Vagina (tissue), 2 donors: ENCODE measurements at places on chromosomes 7 and 10.

DNA sequence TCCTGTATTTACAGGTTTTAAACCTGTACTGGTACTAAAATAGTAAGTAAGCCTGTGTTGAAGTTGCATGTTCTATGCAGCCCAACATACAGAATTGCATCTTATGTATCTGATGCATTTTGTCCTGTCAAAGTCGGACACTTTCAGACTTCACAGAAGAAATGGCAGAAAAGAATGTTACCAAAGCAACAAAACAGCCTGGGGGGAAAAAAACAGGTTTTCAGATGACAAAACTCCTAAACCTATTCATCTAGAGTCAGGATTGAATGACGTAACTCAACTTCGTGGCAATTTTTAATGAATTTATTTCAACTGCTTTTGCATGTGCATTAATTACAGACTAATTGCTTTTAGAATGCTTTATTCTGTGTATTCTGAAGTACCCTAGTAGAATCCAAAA is 28.4 kb downstream of the CYTH3 start:
- no peak for DNase-seq

- no peak for DNase-seq
Observed at GRCh38 chr7:128781126-128781525, 5.5 kb upstream of the OPN1SW start.

GRCh38 chr7:113809581-113809980 is 109.2 kb downstream of the PPP1R3A start:
- no peak for DNase-seq

- DNase-seq: no peak
Observed at GRCh38 chr7:665736-666453, 60.6 kb upstream of the DNAAF5 start.

DNA sequence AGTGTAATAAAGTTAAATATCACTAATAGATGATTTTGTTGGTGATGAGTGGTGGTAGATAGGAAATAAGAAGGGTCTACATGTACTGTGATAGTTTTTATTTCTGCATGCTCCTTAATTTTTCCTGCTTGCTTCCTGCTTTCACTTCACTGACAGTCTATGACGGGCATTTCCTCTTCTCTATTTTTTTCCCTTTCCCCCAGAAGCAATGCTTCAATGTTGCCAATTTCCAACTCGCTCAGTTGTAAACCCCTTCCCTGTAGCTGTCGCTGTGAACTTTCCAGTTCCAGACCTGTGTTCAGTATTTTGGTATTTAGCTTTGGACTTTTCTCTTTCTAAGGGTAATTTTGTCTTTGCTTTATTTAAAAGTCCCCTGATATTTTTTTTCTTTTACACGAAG is 123.5 kb upstream of the AGR3 start:
- no peak for DNase-seq

GRCh38 chr10:43965918-43966570 is 317.4 kb upstream of the ZNF32 start:
- no peak for DNase-seq

DNA sequence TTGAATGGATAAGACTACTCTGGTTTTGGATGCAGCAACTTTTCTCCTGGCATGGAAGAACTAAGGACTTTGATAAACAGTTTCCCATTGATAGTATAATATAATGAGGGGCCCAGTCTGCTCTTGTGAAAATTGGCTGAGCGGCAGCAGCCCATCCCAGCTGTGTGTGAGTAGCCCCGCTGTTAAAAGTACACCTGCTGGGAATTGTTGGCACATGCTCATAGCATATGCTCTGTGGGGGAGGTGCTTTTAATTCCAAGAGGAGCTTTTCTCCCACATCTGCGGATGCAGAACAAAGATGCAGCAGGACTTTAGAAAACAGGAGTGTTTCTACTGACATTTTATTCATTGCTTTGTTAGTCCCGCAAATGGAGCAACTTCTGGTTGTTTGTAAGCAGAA is 19.0 kb downstream of the SRI start:
- DNase-seq: no peak

GRCh38 chr10:93309062-93309461 is 173.1 kb downstream of the MYOF start:
- DNase-seq: no peak

DNA sequence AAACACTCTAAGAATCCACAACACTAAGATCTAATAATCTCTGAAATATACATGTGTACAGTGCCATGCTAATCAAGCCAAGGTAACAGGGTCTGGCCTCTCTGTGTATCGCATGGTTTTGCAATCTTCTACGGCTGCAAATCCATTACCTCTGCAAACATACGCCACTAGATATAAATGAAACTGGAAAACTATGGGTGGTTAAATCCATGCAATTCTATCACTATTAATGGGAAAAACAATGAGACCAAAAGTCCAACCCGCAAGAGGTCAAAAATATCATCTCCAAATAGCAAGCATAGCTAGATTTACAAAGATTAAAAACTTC is 23.0 kb downstream of the SGCE start:
- no peak for DNase-seq

- no peak for DNase-seq
Observed at GRCh38 chr7:155585951-155586350, 39.6 kb upstream of the CNPY1 start.

DNA sequence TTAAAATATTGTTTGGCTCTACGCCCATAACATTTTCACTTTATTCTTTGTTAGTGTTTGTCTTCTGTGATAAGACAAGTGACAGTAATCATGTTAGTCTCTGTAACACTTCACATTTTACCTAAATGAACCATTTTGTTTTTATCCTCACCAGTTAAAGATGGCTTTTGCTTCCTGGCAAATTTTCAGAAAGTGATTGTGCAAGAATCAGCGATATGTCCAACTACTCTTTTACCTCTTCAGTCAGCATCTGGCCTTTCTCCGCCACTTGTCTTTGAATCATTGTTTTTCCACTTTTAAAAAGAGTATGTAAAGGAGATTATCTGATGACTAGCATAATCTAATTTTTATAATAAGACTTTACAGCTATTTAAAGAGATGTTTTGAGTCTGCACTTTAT is 3.5 kb downstream of the DGKB start:
- DNase-seq: no peak

GRCh38 chr7:29431686-29432085 is 131.9 kb upstream of the PRR15 start:
- no peak for DNase-seq

DNA sequence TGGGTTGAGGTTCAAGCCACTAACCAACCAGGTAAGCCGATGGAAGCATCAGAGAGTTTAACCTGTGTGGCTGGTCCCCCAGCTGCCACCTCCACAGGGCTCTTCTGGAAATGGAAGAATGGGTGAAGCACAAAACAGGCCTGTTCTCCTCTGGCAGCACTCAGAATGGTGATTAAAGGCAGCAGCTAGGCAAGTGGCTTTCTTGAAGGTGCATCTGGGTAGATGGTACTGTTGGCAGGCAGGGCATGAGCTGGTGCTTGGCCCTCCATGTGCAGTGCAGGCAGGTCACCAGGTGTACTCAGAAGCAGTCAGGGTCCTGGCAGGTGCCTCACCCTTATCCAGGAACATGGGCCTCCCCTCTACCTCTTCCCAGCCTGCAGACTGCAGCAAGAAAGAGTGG is 11.5 kb downstream of the AKR1E2 start:
- DNase-seq: no peak

- no peak for DNase-seq
Observed at GRCh38 chr7:5426226-5426475, 2.5 kb upstream of the TNRC18 start.

DNA sequence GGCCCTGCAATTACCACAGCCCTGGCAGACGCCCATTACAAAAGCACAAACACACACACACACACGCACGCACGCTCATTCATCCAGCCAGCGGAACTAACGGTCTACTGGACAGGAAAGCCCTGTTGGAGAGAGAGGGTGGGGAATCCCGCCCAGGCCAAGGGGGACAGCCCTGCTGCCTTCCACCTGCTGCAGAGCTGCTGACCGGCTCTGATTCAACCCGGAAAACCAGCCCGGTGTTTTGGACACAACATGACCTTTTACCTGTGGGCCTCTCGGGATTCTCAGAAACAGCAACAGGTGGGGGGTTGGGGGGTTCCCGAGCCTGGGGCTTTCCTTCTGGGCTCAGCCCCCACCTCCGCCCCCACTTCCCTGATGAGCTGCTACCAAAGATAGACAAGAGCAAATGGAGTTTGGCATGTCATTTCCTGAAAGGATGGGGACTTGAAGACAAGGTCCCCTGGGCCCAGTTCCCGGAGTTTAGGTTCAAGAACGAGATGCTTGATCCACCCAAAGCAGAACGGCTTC is 18.5 kb upstream of the SERPINE1 start:
- DNase-seq: no peak

DNA sequence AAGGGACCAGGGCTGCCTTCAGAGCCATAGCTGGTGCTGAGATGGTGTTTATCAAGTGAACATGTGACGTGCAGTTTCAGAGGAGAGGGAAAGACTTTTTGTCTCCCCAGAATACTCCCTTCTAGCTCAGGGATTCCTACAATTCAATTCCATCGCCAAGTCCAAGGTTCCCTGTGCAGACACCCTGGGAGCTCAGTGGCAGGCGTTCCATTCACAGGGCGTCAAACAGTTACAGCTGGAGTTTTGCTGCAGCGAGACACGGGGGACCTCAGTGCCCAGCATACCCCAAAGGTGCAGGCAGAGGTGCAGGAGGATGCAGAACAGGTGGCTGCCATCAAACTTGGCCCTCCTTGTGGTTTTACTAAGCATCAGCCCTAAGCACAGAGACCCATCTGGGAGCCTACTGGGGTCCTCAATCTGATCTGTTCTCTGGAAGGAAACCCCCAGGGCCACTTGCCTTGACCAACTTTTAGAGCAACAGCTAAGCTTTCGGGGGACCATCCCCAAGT is 846 bp upstream of the CALML5 start:
- DNase-seq: no peak

GRCh38 chr10:12638103-12638502 is 288.8 kb downstream of the CAMK1D start:
- DNase-seq: no peak

DNA sequence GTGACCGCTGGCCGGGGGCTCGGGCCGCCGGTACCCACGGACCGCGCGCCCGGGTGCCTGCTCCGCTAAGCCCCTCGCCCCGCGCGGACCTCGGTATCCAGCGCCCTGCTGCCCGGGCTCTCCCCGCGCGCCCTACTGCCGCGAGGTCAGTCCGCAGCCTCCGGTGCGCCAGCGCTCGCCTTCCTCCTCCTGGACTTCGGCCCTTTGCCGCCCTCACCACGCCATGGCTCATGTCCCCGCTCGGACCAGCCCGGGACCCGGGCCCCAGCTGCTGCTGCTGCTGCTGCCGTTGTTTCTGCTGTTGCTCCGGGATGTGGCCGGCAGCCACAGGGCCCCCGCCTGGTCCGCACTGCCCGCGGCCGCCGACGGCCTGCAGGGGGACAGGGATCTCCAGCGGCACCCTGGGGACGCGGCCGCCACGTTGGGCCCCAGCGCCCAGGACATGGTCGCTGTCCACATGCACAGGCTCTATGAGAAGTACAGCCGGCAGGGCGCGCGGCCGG is 483 bp downstream of the GDF10 start:
- DNase-seq: no peak

DNA sequence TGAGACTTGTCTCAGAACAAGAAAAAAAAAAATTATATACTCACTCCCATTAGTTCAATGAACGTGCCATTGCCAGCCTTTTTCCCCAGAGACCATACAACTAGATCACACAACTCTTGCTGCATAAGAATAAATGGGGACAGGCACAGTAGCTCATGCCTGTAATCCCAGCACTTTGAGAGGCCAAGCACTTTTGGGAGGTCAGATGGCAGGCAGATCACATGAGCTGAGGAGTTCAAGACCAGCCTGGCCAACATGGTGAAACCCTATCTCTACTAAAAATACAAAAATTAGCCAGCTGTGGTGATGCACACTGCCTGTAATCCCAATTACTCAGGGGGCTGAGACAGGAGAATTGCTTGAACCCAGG is 13.6 kb downstream of the PDLIM1 start:
- DNase-seq: peak; percentile 86

- no peak for DNase-seq
Observed at GRCh38 chr10:110668443-110668842, 24.3 kb downstream of the RBM20 start.

GRCh38 chr7:90775383-90775965 is 179.4 kb downstream of the CDK14 start:
- no peak for DNase-seq

DNA sequence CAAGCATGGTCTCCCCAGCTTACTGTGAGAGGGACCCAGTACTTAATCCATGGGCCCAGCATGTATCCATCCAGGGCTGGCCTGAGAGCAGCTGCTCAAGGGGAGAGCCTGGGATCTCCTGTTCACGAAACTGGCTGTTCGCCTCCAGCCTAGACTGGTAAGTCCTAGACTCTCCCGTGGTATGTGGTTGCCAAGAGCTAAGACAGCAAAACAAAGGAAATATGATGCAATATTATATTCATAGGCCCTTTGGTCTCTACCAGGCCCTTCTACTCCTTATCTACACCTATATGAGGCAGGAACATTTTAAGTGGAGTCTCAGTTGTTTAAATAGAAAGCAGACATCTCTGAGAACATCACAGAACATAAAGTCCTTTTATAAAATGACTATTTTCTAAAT is 28.9 kb upstream of the STK17A start:
- DNase-seq: no peak

DNA sequence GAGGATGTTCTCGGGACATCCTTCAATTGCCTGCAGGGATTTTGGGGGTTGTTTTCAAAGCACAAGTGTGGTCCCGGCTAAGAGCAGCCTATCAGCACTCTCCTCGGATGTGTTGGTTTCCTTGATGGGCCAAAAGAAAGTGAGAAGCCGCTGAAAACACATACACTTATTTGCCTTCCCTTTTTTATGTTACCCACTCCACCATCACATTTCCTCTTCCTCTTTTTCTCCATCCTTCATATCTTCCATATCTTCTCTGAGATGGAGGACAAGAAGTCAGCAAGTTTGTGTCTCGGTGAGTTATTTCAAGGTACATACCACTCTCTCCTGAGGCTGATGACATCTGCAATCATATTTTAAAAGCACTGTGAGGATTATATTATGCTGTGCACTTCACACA is 64.0 kb downstream of the ZNF33B start:
- DNase-seq: no peak

DNA sequence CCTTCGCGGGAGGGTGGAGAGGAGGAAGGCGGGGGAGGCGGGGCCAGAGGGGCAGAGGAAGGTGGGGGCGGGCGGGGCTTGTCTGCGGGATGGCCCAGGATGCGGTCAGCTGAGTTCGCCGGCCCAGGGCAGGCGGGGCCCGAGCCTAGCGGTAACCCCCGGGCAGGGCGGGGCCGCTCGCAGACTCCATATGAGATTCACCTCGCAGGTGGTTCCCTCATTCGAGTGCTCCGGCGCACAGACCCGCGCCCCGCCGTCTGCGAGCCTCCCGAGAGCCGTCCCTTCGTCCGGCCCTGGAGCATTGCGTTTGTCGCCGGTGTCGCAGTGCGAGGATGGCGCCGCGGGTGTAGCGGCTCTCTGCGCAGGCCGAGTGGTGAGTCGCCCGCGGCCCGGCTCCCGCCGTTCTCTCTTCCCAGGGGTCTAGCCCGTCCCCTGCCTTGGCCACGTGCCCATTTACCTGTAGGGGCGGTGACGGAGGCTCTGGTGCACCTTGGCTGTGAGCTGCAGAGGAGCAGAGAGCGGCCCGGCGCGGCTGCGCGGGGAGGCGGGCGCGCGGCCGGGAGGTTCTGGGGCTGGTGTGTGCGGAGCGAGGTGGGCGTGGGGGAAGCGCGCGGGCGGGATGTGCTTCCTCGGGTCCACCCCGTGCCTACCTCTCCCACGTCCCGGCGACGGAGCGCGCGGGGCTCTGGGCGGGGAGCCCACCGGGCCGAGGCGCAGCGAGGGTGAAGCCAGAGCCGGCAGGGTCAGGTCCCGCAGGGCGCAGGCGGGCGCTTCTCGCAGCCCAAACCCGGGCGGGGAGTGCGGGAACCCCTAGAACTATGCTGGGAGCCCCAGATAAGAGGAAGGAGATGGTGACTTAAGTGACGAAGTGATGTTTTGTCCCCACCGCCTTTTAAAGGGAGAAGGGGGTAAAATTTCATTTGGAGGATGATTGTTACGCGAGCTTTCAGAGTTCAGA is at the start of gene UPP1:
TSS of gene UPP1 (plus strand) at position 220 of the 958 bp plus-strand sequence. CDS start 5,519 bp downstream, outside the sequence.
- DNase-seq: no peak
